Fibroblast of the conjunctiva (primary cell): ENCODE measurements at places on chromosomes 1 and 21.

DNA sequence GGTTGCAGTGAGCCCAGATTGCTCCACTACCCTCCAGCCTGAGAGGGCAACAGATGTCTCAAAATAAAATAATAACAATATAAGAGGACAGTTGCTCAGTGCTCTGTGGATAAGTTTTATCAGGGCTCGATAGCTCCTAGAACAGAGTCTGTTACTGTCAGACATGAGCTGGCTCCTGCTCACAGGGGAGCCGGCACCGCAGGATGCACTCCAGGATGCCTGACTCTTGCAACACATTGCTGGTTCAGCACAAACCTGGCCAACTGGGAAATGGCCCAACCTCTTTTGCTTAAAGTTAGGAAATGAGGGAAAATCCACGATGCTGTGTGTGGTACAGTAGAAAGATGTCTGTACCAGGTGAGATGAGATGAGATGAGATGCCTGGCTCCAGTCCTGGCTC is 5.8 kb upstream of the CTSE start:
- peak; percentile 3 for DNase-seq

GRCh38 chr1:28326515-28326914 is 2.3 kb upstream of the MED18 start:
- no peak for DNase-seq

DNA sequence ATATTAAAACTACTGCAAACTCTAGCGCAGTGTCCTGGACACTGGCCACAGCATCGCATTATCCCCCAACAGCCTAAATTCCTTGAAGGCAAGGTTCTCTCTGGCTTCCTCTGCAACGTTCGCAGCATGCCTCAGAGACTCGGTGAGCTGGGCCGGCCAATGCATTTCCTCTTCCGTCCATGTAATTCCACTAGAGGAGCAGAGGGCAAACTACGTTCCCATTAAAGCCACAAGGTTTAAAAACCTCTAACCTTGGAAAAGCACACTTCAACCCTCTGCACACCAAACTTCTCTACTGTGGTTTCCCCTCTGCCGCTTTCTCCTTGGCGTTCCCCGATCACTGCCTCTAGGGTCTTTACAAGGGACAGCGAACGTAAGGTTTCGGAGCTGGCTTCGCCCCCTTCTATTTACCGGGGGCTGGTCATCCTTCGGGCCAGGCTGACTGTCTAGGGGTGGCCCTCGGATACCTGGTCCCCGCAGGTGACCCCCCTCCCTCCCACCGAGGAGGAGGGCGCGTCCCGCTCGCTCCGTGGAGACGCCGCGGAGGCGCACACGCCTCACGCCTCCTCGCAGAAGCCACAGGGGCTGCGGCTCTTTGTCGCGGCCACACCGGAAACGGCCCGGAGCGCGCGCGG is 456 bp upstream of the SMYD2 start:
- no peak for DNase-seq

DNA sequence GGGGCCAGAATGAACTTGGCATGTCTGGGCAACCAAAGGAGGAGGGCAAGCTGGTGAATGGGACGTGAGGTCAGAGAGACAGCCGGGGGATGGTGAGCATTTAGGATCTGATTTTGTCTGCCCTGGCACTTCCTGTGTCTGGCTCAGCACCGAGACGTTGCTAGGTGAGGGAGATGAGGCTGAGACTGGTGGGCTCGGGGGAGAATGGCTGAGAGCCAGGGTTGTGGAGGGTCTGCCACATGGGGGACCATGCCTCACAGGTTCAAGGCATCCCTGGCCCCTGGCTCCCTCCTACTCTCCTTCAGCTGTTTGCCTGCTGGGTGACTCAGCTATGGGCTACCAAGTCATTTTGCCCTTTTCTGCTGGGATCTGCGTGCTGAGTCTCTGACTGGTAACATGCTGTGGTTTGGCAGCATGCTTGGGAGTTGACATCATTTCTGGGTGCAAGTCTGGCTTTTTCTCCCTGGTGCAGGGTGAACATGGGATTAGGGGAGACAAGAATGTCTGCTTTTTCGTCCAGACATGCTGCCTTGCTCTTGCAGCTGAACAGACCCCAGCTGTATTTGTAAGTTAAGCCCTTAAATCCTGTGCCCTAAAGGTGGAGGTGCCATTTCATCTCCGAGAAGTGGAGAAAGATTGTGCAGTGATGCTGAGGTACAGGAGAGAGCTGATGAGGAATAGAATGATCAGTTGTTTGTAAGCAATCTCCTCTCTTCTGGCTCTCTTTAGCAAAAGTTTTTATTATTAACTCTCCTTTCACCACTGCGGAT is 17.6 kb downstream of the GALNT2 start:
- peak; percentile 89 for DNase-seq

DNA sequence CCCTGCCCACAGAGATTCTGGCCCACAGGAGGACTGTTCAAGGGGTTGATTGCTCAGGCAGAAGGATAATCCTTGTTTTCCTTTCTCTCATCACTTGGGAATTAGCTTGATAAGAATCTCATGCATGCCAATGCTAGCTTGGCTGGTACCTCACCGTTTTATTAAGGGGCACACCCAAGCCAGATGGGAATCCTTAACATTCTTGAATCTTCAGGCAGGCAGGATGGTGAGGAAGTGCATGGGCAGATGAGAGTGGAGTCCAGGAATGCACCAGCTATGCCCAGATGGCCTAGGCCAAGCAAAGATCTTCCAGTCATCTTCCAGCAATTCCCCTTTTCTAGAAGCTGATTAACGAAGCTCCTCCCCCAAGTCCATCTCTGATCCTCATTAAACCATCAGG is 4.1 kb upstream of the LCE7A start:
- no peak for DNase-seq

GRCh38 chr1:115790846-115791245 is 22.3 kb upstream of the CASQ2 start:
- no peak for DNase-seq
